ENCODE measurements at places on chromosomes 7 and 10.

GRCh38 chr7:17743316-17743715 is 197.0 kb downstream of the SNX13 start:
- no peak for DNase-seq

GRCh38 chr10:35735412-35735811 is 93.3 kb upstream of the FZD8 start:
- no peak for DNase-seq

DNA sequence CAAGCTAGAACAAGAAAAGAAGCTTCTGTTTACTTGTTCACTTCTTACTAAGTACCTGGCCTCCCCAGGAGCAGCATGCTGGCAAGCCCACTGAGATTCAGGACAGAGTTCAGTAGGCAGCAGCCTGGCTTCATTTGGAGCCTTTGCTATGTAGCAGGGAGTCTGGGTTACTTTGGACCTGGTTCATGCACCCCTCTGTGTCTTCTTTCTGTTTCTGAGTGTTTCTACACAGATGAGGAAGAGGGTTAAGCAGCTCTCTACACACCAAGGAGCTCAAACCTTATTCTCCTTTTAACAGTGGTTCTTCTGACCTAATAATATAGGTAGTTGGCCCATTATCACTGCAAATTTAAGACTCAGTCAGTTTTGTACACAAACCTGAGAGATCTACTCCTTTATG is 152.9 kb downstream of the ARID5B start:
- no peak for DNase-seq

- DNase-seq = no peak
Observed at GRCh38 chr10:79094412-79095175, 25.8 kb downstream of the ZMIZ1 start.

GRCh38 chr7:12564996-12565764 is 5.3 kb upstream of the SCIN start:
- DNase-seq = no peak

DNA sequence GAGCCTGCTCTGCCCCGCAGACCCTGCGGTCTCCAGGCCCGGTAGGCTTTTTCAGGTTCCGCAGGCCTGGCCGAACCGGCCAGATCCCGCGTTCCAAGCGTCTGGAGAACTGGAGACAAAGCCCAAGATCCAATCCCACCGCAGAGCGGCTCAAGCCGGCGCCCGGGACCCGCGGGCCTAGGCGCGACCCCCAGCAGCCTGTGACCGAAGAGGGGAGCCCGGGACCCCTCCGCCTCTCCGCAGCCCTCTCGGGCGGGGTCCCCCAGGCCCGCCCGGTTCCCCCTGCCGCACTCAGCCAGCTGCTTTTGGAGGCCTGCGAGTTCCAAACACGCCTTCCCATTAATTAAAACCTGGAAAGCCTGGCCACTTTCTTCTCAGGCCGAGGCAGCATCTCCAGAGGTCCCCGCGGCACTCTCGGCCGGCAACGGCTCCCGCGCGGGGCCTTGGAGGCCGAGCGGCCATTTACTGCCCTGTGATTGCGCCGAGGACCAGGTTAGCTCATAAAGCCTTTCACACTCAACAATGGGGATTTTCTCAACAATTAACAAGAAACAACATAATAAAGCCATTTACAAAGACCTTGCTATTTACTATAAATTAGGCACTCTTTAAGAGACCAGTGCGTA is 16.7 kb downstream of the SKIDA1 start:
- DNase-seq = no peak

DNA sequence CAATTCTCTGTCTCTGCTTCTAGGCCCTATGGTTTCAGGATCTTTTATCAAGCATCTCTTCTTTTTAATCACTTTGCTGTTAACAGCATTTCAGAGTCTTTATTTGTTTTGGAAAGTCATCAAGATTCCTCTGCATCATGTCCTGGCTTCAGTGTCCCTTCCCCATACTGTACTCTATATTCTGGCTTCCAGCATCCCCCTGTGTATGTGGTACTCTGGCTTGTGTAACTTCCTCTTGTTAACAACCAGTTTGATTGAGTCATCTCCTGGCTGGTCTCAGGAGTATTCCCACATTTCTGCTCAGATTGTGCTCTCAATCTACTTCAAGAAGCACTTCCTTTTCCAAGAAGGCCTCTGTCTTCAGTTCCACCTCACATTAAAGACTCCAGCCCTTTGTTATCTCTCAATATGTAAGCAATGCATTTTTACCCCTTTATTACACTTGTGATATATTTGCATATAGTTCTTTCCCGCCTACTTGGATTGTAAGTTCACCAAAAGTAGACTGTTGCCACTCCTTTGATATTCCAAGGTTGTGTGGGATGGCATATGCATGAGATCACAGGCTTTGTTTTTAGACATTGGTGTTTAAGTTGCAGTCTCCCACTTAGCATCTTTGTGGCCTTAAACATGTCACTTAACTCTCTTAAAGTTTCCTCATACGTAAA is 15.1 kb upstream of the ATE1 start:
- no peak for DNase-seq

- DNase-seq = peak; percentile 17
Observed at GRCh38 chr7:132398253-132398925, 177.9 kb downstream of the PLXNA4 start.

DNA sequence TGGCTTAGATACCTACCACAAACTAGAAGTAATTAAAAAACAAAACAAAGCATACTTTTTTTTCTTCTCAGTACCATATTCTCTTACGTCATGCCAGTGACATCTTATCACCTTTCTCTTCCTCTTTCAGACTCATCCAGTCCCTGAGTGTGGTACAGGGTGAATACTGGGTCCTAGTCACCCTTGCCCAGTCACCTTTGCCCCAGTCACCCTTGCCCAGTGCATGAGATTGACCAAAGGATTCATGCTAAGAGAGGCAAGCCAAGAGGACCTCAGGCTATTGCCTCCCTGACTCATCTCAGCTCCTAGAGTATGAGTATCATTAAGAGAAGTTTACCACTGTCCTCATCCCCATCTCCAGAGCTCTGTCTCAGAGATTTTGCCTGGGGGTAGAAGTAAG is 10.0 kb upstream of the TSPAN12 start:
- no peak for DNase-seq

- DNase-seq = peak; percentile 24
Observed at GRCh38 chr7:99579956-99580777, 17.9 kb upstream of the TMEM225B start.

GRCh38 chr10:62815381-62816075 is 638 bp downstream of the EGR2 start:
- no peak for DNase-seq

- DNase-seq = no peak
Observed at GRCh38 chr7:107228291-107228690, 59.5 kb downstream of the HBP1 start.

GRCh38 chr10:89679986-89680385 is 21.4 kb upstream of the KIF20B start:
- no peak for DNase-seq

All from NCI-H1694 treated with DMSO at 0.1 percent for 48 hours (cell line).